ENCODE measurements at places on chromosomes 7 and 10.

DNA sequence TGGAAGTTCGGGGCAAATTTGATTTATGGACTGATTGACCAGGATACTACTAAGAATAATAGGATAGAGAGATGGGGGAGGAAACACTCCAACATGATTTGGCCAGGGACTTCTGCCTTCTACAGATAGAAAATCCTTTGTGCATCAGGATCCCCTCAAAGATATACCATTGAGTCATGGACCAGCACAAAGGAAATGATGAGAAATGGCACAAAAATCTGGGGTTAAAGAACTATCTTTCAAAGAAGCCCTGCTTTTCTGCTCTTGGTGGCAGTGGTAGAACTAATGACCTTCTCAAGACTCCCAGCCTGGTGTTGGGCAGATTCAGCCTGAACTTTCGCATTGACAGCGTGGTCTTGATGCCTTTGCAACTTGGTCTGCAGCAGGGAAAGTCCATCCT lies 27.6 kb upstream of the LAMB1 start:
- no peak for DNase-seq

DNA sequence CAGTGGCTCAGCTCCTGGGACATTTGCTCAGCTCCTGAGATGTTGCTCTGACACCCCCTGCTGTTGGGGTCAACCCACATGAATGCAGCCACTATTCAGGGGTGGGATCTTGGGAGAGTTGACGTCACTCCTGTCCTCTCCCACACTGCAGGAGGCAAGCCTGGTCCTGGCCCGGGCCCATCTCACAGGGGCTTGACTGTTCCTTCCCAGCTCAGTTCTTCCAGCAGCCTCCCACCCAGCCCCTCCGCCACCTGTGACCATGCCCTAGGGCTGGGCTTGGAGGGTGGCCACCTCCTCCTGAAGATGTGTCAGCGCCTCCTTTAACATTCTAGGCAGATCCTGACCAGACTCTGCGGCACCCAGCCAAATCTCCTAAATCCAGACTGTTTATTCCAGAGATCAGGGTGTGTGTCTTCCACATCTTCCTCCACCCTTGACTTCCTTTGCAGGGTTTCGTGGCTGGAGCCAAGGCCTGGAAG lies 19.1 kb upstream of the OPALIN start:
- no peak for DNase-seq

DNA sequence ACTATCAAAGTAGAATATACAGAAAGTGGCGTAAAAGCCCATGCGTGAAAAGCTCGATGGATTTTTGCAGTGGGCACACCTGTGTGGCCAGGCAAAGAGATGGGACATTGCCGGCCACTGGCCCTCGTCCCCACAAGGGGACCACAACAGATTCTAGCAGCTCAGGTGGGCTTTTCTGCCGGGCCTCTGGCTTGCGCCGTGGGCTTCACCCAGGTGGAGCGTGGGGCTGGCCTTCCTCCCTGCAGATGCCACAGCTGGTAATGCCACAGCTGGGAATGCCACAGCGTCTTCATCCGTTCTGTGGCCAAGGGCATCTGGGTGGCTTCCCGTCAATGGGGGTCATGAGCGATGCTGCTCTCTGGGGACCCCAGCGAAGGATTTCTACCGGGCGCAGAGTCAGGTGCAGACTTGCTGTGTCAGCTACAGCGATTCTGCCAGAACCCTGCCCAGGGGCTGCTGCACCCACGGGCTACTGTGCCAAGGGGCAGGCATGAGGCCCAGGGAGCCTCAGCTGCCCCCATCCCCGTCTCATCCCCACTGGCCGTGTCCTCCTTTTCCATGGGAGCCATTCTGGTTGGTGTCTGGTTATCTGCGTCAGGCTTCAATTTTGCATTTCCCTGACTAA lies 52.5 kb upstream of the NKX6-2 start:
- DNase-seq = no peak

- no peak for DNase-seq
Observed at GRCh38 chr7:148276314-148277041, 314.1 kb upstream of the C7orf33 start.

GRCh38 chr7:65448816-65449504 lies 75.3 kb downstream of the ZNF92 start:
- no peak for DNase-seq

GRCh38 chr10:66180581-66181318 lies 745.1 kb upstream of the LRRTM3 start:
- no peak for DNase-seq

DNA sequence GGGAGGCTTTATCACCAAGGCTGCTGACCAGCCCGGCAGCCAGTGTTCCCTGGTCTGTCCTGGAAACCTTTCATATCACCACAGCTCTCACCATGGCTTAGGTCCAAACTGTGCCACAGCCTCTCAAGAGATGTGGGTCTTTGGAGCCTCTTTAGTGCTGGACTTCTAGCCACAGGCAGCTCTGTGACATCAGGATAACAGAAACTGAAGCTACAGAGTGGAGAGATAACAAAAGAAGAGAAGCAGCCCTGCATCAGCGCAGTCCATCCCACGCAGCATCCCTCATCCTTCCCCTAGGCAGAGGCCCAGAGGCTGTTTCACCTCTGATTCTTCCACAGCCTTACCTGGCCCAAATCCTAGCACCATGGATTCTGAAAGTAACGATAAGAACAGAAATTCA lies 187.9 kb upstream of the KMT2E start:
- no peak for DNase-seq

GRCh38 chr10:129933456-129934092 lies 30.5 kb downstream of the EBF3 start:
- no peak for DNase-seq

DNA sequence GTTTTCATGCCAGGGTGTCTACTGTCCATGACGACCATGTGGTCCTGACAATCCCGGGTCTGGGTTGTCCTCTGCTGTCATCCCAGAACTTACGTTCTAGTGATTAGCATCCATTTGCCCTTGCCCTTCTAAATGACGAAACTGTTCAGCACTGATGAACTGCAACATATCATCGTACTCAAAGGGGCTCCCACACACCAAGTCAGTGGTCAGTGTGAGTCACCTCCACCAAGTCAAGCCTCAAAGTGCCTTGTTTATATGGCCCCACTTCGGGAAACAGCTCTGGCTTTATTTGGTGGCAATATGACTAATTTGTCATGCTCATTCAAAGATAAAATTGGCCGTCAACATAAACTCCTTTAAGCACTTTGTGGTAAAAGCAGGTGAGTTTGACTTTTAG lies 110.7 kb downstream of the FRMD4A start:
- DNase-seq = no peak

DNA sequence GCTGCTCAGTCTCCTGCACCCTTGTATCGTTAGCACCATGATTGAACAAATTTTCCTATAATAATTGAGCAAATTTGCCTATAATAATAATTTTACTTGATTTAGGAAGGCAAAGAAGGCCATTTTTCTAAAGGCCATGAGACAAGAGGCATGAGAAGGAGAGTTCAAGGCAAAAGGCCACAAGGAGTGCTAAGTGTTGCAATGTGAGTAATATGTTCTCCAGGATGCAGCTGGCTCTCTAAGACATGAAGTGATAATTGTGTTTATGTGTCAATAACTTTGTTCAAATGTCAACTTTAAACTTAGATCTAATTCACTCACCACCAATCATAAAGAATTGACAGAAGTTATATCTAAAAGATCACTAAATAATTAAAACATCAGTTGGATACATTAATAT lies 53.8 kb downstream of the SGCE start:
- DNase-seq = no peak

- no peak for DNase-seq
Observed at GRCh38 chr7:105337529-105337928, 51.2 kb downstream of the SRPK2 start.

DNA sequence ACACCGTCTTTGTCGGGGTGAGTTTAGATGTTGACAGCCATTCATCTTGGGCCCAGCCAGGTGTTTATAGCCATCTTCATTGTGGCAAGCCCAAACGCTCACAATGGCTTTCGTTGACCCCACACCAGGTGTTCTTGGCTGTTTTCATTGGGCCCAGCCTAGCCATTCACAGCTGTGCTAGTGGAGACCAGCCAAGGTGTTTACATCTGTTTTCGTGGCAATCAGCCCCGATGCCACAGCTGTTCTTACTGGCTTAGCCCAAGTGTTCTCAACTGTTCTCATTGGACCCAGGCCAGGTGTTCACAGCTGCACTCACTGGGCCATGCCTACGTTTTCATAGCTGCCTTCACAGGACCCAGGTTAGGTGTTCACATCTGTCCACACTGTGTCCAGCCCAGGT lies 7.7 kb downstream of the FRG2B start:
- DNase-seq = no peak

DNA sequence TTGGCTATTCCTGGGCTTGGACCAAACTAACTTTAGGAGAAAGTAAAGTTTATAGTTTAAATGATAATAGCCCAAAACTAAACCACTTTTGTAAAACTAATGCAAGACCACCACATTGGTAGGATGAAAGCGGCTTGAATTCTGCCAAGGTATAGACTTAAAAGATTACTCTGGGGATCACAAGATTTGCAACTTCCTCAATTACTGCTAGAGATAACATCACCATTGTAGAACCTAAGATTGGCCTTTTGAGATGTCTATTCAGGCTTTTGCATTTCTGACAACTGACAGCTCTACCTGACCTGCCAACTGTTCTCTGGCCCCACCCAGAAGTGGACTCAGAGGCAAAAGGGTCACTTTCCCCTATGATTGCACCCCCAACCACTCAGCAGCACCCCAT lies 162.4 kb downstream of the TNS3 start:
- DNase-seq = no peak

GRCh38 chr7:112616295-112616694 lies 135.5 kb downstream of the LSMEM1 start:
- no peak for DNase-seq

GRCh38 chr10:77410523-77410922 lies 227.1 kb downstream of the KCNMA1 start:
- DNase-seq = no peak

DNA sequence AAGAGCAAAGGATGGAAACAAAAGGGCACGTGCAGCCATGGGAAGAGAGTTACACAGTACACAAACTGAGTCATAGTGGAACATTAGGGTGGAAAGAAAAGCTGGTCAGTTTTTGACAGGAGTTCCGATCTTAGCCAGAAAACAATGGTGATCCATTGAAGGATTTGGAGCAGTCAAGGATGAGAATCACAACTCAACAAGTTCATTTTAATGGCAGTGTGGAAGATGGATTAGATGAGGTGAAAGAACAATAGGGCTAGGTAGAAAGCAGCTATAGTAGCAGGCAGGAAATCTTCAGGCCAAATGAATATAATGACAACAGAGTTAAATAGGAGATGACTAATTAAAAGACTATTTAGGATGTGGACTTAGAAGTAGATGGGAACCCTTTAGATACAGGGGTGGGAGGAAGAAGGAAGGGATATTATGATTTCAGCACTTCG lies 136.3 kb downstream of the DOCK4 start:
- no peak for DNase-seq

DNA sequence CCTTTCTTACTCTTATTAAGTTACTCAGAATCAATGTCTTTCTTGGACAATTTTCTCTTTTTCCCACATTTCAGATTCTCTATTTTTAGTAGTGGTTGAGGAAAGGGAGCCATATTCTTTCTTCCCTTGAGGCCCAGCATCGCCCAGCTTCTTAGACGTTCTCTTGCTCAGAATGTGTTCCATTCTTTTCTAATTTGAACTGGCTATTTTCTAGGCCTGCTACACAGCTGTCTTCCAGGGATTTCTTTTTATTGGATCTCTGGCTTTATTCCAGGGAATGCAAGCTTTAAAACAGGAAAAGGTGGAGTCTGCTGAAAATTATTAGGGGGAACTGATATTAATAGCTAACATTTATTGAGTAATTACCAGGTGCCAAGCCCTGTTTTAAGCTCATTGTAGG lies 58.3 kb downstream of the WIPF3 start:
- DNase-seq = no peak

DNA sequence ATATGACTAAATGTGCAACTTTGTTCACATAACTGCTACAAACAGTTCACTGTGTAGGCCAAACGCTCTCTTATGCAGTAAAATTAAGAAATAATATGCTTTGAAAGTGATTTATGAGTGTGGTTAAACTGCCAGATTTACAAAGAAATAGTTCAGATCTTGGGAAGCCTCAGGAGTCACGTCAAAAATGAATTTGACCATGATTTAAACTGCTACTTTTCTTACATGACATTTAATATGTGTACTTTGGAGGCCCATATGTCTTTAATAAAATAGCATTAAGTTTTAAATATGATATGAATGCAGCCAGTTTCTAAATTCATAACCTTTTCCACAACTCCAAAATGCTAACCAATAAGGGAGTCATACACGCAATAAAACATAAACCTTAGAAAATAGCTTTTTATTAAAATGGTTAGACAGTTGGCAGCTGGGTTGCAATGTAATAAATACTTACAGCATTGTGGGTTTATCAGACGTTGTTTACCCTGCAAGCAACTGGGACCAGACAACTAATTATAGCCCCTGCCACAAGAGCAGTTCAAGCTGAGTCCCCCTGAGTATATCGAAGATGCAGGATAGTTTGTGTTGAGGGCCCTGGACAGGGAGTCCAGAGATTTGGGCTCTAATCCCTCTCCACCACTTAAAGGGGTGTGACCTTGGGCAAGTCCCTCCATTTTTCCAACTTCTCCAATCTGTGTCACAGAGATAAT lies 640.4 kb downstream of the LRMDA start:
- no peak for DNase-seq

GRCh38 chr10:110620398-110620719 lies 23.8 kb upstream of the RBM20 start:
- DNase-seq = no peak

DNA sequence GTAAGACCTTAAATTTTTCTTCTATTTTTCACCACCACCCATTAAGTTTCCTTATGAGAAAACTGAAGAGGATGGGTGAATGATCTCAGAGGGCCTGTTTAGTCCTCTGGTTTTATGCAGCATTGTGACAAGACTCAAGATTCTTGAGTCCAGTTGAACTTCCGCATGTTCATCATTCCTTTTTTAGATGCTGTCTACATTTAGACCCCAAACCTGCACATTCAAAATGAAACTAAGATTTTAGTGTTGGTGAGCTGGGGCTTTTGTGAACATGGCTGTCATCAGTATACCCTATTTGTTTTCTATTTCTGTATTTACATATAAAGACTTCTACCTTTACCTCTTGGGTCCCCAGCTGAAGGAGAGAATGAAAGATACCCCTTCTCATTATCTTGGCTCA lies 31.1 kb downstream of the NET1 start:
- no peak for DNase-seq

DNA sequence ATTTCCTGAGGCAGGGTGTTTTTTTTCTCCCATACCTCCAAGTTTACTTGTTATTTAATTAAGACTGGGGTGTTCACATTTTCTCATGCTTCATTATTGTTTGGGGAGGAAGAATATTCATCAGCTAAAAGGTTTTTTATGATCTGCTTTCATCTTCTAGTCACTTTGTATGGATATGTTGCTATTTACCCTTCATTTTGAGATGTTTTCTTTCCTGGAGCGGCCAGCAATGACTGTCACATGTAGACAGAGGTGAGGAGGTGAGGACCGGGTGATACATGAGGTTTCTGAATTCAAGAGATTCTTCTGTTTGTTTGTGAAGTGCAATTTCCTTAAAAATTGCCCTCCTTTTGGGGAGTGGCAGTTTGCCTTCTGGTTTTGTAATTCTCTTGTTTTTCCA lies 261.8 kb upstream of the BMPER start:
- DNase-seq = no peak

- no peak for DNase-seq
Observed at GRCh38 chr7:151436446-151437158, 3.3 kb downstream of the CRYGN start.
